CD8-positive, alpha-beta memory T cell (primary cell): ENCODE measurements at places on chromosomes 1 and 21. TPM values are rescaled to one million over a fixed set of nuclear protein-coding genes. Genes with fewer than 3 reads are reported as not detected.

Gene NOTCH2
- total RNA-seq, result 53.9 TPM

DNA sequence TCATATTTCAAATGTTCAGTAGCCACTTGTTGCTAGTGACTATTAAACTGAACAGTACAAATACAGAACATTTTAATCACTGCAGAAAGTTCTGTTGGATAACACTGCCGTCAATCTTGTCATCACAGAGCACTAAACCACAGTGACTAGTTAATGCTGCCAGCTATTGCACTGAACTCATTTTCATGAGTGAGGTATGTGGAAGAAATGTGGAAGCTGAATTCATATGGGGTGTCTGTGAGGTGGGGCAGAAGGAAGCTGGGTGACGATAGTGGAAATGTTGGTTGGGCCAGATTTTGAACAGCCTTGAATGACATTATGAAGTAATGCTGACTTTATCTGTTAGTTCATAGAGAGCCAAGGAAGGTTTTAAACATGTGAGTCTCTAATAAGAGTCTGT is 49.6 kb downstream of the OSBPL9 start:
- no peak for DNase-seq
- H3K4me3 ChIP-seq, result no peak overlapping the region
- H3K27me3 ChIP-seq, result no peaks in the 10 kb centered on the region

- H3K36me3 ChIP-seq, result peaks cover 67% of the 10 kb centered on the region
- H3K27ac ChIP-seq, result no peak overlapping the region
- H3K4me3 ChIP-seq, result no peak overlapping the region
- no peak for DNase-seq
- no peaks in the 10 kb centered on the region for H3K4me1 ChIP-seq
These were observed 58.3 kb upstream of the SDC3 start for GRCh38 chr1:30966690-30967369.

Gene MAP10
- 1.4 TPM for total RNA-seq

Gene TEDDM1
- total RNA-seq, result not detected

DNA sequence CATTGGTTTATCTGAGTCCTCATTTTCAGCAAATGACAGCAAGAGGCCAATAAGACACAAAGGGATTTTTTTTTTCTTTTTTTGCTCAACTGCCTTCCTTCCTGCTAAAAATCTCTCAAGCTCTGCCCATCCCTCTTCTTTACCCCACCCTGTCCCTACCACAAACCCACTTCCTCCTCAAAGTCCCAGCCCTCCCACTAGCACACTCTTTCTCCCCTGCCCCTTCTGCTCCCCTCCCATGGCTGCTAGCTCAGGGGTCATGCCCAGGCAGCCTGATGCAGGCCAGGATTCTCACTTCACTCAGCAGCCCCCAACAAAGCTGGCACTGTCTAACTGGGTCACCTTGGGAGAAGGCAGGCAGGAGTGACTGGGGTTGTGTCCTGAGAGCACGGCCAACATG is 28.8 kb upstream of the PPP2R5A start:
- H3K27me3 ChIP-seq, result no peaks in the 10 kb centered on the region
- DNase-seq, result no peak
- H3K4me3 ChIP-seq, result peak overlapping the region; percentile 10
- no peaks in the 10 kb centered on the region for H3K36me3 ChIP-seq

Gene C1orf56
- total RNA-seq, result 2.3 TPM
